NK-92 treated with Interleukin-12 subunit alpha and Interleukin-12 subunit beta, amount 100 ng/mL, for 24 hours (cell line): ENCODE measurements at places on chromosomes 7 and 10.

GRCh38 chr7:116305485-116306408 lies 95.4 kb downstream of the TES start:
- no peak for DNase-seq

DNA sequence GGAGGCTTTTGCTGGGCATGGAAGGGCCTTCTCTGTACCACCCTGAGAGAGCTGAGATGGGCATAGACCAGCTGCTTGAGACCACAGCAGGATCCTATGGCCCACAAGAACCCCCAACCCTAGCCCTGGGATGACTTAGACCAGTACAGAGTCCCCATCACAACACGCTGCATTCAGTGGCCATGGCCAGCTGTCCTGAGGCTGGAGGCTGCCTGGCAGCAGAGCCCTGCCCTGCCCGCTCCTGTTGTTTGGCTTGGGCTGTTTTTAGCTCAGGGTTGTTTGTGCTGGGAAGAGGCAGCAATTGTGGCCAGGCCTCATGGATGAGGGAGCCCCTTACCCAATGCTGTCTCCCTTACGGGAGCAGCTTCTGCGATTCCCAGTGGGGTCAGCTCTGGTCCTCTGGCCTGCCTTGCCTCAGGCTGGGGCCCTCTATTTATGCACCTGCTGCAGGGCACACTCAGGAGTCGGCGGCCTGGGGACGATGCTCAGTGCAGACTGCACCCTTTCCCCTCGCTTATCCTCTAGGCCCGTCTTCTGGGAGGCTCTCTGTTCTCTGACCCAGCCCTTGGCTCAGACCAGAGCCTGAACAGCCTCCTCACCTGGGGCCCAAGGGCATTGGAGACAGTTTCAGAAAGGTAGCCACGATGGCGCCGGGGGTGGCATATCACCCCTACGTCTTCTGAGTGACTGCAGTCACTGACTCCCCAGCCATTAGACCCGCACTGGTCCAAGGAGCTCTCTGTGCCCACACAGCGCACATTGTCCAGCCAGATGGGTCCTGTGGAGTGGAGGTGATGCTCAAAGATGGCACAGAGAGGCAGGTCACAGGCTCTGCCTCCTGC lies 6.3 kb downstream of the LOXL4 start:
- DNase-seq: no peak

DNA sequence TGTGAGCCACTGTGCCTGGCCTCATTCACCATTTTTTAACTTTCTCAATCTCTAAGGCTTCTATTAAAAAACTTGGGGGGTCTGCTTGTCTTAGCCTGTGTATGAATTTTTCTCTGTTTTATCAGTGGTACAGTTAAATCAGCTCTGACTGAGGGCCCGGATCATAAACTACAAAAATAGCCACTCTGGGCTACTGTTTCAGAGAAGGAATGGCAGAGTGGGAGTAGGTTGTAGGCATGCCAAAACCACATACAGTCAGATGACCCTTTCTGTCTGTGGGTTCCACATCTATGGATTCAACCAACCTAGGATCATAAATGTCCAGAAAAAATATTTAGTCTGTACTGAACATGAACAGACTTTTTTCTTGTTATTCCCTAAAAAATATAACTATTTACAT lies 21.3 kb downstream of the TBC1D12 start:
- DNase-seq: no peak

DNA sequence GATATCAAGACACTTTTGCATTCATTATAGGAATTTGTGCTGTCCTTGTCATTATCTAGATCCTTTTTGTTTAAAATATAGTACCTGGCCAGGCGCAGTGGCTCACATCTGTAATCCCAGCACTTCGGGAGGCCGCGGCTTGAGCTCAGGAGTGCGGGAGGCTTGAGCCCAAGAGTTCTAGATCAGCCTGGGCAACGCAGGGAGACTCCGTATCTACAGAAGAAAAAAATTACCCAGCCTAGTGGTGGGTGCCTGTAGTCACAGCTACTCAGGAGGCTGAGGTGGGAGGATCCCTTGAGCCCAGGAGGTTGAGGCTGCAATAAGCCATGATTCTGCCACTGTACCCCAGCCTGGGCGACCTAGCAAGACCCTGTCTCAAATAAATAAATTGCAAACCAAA lies 621 bp upstream of the MORN4 start:
- no peak for DNase-seq

DNA sequence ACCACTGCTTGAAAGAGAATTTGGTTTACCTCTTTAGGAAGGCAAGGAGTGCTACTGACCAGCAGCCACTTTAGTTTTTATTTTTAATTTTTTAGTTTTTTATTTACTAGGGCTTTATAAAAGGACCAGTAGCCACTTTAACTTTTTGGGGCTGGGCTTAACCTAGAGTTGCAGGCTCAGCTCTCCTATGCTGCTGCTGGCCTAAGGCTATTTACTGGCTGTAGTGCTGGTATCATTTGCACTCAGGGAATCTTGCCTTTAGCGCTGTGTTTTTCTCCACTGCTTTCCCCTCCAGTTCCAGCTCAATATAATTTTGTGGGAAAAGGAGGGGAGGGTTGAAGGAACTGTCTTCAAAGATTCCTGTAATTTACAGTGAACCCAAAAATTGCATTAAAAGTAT lies 13.4 kb downstream of the HPS1 start:
- no peak for DNase-seq

DNA sequence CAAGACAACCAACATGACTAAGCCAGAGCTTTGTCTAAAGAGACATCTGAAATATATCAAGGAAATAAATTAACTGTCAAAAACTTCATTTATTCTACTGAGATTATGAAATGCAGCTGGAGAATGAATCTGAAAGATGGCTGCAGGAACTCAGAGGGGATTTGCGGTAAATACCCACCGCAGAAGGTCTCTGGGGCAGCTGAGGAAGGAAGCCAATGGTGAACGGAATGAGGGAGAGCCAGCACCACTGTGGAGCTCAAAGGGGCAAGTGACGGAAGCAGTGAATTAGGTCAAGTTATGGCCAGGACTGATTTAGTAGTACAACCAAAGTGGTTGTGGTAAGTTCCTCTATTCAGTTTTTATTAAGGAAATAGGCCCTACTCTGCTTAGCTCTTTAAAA lies 215.3 kb upstream of the GLI3 start:
- no peak for DNase-seq

GRCh38 chr7:120583899-120584586 lies 273.9 kb downstream of the TSPAN12 start:
- DNase-seq: no peak

GRCh38 chr10:73446926-73447325 lies 13.6 kb upstream of the MSS51 start:
- DNase-seq: no peak

GRCh38 chr10:66102756-66103155 lies 823.1 kb upstream of the LRRTM3 start:
- no peak for DNase-seq

- DNase-seq: no peak
These were observed 57.3 kb downstream of the ORC5 start for GRCh38 chr7:104150470-104150869.

DNA sequence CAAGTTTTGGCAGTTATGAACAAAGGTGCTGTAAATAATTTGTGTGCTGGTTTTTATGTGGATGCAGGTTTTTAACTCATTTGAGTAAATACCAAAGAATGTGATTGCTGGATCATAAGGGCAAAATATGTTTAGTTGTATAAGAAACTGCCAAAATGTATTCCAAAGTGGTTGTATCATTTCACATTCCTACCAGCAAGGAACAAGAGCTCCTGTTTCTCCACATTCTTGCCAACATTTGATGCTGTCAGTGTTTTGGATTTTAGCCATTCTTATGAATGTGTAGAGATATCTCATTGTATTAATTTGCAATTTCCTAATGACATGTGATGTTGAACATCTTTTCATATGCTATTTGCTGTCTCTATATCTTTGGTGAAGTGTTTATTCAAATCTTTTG lies 207.3 kb upstream of the LRGUK start:
- no peak for DNase-seq

- no peak for DNase-seq
These were observed 98.9 kb upstream of the PRR15 start for GRCh38 chr7:29464753-29465152.

GRCh38 chr10:132793871-132794849 lies 8.2 kb upstream of the NKX6-2 start:
- DNase-seq: no peak

- no peak for DNase-seq
These were observed 45.4 kb upstream of the KMT2E start for GRCh38 chr7:104968648-104969047.

GRCh38 chr10:43260911-43261577 lies 5.8 kb downstream of the RASGEF1A start:
- no peak for DNase-seq

GRCh38 chr7:2944739-2945138 lies 98.9 kb downstream of the CARD11 start:
- DNase-seq: no peak

DNA sequence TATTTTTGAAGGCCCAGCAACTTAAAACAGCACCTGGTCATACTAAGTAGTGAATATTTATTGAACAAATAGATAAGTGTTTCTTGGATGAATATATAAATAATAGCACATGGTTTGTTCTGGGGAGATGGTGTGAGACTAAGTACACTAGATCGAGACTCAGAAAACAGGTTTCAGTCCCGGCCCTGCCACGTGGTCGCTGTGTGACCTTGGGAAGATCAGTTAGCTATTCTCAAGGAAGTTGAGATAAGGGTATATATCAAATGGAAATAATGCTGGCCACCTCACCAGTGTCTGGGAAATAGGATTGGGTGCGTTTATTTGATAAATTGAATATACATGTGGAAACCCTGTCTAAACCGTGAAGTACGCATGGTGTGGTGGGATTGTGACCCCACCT lies 354.6 kb downstream of the SDK1 start:
- DNase-seq: no peak

DNA sequence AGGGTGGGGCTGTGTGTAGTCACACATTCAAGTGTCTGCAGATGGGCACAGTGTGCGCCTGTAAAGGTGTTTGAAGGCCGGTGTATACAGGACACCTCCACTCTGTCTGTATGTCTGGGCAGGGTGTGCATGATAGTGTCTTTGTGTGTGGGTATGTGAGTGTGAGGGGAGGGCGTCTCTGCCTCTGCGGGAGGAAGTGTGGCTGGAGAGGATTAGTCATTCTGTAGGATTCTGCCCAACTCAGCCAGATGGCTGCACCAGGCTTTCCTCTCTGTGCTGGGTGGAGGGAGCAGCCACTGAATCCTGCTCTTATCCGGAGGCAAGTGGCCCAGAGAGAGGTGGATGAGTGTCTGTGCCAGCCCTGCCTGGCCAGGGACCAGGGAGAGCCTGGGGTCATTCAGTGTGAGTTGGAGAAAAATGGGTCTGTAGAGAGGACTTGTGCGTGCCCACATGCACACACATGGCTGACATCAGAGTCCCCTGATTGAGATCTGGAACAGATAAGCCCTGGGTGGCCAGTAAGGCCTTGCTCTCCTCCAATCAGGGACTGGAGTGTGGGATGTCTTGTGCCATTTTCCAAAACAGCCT lies 1.7 kb downstream of the SFXN3 start:
- DNase-seq: peak; percentile 24

DNA sequence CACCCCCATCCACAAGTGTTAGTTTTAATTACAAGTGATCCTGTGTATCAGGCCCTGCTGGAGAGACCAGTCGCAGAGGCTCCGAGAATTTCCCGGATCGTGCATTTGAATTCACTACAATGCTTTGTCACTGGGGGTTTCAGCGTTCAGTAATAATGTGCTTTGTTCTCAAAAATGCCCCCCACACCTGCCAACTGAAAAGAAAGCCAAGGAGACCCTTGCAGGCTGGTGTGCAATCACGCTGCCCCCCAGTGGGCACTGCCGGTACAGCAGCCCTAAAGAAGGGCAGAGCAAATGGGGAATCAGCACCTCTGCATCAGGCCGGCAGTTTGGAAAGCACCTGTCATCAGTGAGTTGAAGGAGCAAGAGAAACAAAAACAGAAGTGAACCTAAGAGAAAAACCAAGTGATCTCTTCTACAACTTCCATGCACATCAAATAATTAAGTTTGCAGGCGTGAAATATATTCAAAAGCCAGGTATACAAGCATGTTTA lies 177.6 kb downstream of the PARD3 start:
- peak; percentile 6 for DNase-seq

DNA sequence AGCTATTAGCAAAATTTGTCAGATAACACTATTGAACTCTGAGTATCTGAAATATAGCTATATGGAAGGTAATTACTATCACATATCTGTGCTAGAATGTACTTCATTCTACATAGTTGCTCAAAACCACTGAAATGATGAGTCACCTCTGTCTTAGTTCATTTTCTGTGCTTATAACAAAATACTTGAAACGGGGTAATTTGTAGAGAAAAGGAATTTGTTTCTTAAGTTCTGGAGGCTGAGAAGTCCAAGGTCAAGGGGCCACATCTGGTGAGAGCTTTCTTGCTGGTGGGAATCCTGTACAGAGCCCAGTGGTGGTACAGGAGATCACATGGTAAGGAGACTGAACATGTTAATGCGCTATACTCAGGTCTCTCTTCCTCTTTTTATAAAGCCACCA lies 41.9 kb upstream of the TNKS2 start:
- DNase-seq: no peak

DNA sequence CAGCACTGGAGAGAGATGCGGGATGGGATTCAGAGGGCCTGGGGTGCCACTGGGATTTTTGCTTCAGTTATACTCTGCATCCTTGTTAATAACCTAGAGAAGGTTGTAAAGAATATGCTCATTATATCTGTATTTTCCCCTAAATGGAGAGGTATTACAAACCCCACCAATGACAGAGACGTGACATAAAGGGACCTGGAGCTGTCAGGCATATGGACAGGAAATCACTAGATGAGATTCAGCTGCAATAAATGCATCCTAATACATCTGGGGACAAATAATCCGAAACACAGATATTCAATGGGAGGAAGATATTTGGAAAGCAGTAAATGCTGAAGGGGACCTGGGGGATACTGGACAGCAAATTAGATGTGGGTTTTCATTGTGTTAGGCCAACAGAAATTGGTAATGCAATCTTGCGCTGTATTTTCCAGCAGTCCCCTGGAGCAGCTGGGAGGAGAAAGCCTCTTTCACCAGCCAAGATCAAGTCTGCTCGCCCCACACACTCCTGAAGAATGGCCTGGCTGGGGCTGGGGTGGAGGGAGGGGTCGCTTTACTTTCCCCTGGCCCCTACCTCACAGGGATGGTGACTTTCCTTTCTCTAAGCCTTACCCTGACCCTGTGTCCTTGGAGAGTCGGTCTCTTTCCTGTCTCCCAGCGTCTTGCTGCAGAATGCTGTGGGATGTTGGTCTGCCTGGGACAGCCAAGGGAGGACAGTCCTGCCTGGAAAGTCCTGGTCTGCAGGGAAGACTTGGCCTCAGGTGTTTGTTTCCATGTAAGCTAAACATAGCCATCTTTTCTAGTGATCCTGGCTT lies 653.8 kb downstream of the LRMDA start:
- DNase-seq: no peak

- no peak for DNase-seq
These were observed 3.4 kb downstream of the PDAP1 start for GRCh38 chr7:99404977-99405320.

DNA sequence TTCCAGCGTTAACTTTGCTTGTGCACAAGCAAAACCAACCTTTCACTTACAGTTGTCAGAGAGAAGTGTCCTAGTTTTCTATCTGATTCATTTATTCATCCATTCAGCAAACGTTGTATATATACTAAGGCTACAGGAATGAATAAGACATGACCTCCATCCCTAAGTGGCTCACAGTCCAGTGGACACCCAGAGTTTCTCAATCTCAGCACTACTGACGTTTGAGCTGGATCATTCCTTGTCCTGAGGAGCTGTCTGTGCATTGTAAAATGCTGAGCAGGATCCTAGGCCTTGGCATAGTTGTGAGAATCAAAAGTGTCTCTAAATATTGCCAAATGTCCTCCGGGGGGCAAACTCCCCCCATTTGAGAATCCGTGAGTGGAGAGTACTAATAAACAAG lies 166.7 kb upstream of the PRKCQ start:
- DNase-seq: no peak
